ENCODE measurements at places on chromosomes 12 and 14.

DNA sequence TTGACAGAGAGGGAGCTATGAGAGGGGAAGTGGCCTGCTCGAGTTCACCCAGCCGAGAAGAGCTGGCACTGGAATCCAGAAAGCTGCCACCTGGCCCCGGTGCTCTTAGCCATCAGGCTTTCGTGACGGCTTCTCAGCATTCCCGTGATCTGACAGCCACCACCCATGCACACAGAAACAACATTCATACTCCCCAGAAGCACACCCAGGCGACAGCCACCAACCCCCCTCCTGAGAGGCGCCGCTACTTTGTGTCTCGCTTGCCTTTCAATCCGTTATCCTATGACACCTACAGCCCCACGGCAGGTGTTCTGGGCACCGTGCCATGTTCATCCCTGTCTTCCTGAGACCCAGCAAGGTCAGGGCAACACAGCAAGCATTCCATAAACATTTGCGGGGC is 31.4 kb downstream of the PSMC1 start:
- DNase-seq: no peak

- no peak for DNase-seq
Observed at GRCh38 chr12:59904874-59905521, 309.2 kb downstream of the SLC16A7 start.

DNA sequence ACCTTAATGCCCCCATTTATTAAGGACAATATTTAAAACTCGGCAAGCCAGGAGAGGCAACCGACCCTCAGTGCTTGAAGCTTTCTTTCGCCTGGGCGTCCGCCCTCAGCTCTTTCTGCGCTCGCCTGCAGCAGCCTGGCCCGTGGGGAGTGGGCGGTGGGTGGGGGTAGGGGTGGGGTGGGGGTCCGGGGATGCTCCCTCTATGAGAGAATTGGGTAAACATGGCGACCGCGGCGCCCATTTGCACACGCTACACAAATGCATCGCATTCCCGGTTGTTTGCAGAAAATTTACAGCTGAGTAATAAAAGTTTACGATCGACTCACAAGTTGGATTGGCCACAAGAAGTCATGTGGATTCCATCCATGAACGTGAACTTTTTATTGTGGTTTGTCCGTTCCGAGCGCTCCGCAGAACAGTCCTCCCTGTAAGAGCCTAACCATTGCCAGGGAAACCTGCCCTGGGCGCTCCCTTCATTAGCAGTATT is 7.7 kb downstream of the HOXC8 start:
- DNase-seq: no peak

DNA sequence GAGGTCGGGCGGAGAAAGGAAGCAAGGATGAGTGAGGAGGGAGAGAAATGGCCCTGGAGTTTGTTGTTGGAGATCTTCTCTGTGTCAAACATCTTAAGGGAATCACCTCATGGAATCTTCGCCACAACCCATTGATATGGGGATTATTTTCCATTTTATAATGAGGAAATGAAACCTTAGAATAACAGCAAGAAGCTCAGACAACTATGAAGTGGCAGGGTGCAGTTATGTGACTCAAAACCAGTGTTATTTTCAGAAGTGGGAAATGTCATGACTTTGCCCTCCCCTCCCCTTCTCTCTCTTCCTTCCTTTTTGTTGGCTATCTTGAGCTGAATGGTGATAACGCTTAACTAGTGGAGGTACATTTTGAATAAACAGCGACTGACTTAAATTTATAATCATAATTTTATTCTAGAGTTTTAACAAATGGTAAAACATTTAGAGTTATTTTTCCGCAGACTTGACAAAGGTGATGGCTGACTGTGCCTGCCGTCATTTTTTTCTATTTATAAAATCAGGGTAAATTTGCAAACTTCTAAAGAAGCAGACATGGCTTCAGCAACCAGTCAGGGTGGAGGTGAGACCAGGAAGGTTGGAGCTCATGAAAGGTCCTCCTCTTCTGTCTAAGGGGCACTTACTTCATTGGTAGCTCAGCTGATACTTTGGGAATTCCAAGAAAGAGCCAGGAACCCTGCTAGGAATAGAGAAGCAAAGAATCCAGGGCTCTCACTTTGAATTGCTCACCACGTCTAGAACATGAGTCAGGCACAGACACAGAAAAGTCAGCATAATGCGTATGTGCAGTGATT is 232.4 kb downstream of the RGS6 start:
- peak; percentile 17 for DNase-seq

DNA sequence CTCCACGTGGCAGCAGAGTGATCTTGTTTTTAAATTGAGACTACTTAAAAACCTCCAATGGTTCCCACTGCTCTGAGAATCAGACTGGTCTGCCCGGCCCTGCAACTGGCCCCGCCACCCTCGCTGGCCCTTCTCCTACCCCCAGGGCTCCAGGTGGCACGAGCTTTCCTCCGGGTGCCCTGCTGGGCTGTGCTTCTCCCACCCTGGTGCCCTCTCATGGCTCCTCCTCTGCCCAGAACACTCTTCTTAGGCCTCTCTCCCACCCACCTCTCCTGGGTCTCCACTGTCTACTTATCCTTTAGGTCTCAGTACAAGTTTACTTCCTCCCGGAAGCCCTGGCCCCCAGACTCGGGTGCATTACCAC is 26.5 kb downstream of the CCDC92 start:
- peak; percentile 20 for DNase-seq

- DNase-seq: no peak
Observed at GRCh38 chr12:75589801-75590200, 78.4 kb upstream of the KRR1 start.
